NCI-H446 (cell line): ENCODE measurements at places on chromosomes 3 and 15.

DNA sequence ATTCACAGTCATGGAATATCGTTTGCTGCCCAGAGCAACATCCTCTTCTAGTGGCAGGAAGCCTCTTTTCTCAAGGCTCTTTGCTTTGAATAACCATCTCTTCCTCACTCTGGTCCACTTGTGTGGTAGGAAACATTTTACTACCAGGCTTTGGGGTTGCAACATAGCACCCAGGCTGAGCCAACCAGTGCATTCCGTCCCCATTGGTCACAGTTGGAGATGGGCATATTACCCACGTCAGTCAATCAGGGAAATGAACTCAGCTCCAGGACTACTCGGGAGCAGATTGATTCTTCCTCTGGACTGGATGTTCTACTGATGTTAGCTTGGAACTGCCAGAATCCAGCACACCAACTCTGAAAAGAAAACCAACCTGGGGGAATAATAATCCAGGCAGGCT is 4.2 kb upstream of the PEX5L start:
- DNase-seq, result no peak

GRCh38 chr3:150414258-150414657 is 6.2 kb downstream of the TSC22D2 start:
- DNase-seq, result peak; percentile 67

- DNase-seq, result peak; percentile 83
These were observed 144.1 kb downstream of the FEZF2 start for GRCh38 chr3:62229211-62229610.

DNA sequence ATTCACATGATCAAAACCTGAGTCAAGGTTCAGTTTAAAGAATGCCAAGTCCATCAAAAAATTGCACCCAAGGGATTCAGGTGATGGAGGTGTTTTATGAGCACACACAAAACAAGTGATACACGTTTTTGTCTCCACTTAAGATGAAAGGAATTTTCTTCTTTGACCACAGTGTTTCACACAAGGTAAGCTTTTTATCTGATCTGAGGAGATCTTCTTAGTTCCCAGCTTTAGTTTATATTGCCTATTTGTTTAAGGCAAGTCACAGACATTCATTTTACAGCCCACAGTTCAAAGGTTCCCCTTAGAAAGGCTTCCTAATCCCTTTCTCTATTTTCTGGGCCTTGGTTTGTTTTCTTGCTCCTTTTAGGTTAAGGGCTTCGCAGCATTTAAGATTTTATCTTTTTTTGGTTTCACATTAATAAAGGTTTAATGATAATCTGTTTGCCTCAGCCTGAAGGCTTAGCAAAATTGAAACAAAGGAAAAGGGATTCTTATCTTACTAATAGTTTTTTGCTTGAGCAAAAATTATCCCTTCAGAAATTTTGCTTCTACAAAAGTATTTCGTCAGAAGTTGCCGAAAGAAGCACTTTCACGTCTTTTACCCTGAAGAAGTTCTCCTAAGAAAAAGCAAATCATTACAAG is 420.5 kb upstream of the NAALADL2 start:
- DNase-seq, result no peak

GRCh38 chr3:64648927-64649906 is 38.6 kb downstream of the ADAMTS9 start:
- DNase-seq, result no peak

- DNase-seq, result no peak
These were observed 40.6 kb upstream of the BOC start for GRCh38 chr3:113170771-113171170.

- no peak for DNase-seq
These were observed 1.8 kb upstream of the TGFBR2 start for GRCh38 chr3:30604558-30604957.

- no peak for DNase-seq
These were observed 313.0 kb upstream of the COL8A1 start for GRCh38 chr3:99325402-99325801.

GRCh38 chr3:8756671-8757070 is 12.7 kb downstream of the OXTR start:
- no peak for DNase-seq

DNA sequence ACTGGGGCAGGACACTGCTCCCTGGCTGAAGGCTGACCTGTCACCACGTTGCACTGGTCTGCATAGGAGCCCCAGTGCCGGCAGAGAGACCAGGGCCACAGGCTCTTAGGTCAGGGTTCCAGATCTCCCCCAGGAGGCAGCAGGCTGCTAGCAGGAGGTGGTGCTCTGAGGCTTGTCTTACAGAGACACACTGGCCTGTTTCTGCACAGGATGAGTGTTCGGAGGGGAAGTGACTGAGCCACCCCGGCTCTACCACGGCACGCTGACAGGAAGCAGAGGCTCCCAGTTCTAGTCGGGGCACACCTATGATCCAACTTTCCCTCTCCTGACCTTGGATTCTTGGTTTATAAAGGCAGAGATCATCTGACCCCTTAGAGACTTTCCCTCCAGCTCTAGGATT is 8.6 kb downstream of the FBXL22 start:
- DNase-seq, result no peak

- DNase-seq, result no peak
These were observed 43.6 kb downstream of the C3orf20 start for GRCh38 chr3:14718539-14718938.

- no peak for DNase-seq
These were observed 163.2 kb downstream of the MAGI1 start for GRCh38 chr3:65875393-65876027.

DNA sequence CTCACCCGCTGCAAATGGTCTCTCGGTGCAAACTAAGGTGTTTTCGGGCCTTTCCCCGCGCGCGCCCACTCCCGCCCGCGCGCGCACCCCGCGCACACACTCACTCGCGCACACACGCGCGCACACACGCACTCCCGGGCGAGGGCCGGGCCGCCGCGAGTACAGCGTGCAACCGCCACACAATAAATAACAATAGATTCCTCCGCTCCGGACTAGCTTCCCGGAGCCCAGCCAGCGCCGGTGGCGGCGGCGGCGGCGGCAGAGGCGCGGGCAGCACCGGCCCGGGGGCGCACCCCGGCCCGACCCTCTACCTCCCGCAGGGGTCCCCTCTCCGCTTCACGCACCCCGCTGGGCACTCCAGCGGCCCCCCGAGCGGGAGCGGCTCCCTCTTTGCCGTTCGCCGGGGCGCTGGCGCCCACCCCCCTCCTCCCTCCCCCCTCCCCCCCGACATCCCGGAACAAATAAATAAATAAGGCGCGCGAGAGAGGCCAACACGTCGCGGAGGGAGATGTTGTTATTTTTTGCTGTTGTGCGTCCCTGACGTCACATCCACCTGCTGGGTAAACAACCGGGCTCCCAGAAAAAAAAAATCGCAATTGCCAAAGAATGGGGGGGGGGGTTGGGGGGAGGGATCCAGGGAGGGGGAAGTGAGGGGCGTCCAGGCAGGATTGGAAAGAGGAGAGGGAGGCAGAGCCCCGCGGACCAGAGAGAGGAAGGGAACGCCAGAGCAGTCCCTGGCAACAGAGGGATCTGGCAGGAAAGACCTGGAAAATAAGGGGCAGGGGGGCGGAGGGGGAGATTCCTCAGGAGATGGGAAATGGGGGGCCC is at the start of gene FOXP1:
FOXP1 (minus strand) TSS at position 163 of the 828 bp plus-strand sequence. CDS start 385,347 bp downstream, outside the sequence.
- no peak for DNase-seq

GRCh38 chr3:13496879-13497278 is 16.8 kb downstream of the HDAC11 start:
- DNase-seq, result no peak

DNA sequence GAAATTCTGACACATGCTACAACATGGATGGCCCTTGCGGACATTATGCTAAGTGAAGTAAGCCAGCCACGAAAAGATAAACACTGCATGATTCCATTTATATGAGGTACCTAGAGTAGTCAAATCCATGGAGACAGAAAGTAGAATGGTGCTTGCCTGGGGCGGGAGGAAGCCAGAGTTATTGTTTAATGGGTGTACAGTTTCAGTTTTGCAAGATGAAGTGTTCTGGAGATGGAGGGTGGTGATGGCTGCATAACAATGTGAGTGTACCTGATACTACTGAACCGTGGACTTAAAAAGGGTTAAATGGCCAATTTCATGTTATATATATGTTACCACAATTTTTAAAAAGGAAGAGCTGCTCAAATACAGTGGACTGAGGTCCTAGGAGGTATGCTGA is 66.9 kb downstream of the SEMA5B start:
- DNase-seq, result no peak

DNA sequence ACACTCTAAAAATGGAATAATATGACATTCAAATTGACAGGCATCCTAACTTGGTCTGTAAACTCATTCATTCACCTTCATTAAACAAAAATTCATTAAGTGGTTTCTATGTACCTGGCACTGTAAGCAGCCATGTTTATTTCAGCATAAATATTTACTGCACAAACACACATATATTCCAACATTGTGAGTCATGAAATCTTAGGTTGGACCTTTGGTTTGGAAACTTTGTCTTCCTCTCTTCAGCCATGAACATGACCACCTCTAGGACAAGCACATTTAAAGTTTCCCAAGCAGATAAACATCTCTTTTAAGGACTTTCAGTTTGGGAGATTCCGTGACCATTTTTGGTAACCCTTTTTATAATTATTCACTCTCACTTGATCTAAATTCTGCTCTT is 131.8 kb downstream of the TPRG1 start:
- DNase-seq, result no peak

GRCh38 chr3:188240189-188240981 is 86.4 kb downstream of the LPP start:
- DNase-seq, result no peak

DNA sequence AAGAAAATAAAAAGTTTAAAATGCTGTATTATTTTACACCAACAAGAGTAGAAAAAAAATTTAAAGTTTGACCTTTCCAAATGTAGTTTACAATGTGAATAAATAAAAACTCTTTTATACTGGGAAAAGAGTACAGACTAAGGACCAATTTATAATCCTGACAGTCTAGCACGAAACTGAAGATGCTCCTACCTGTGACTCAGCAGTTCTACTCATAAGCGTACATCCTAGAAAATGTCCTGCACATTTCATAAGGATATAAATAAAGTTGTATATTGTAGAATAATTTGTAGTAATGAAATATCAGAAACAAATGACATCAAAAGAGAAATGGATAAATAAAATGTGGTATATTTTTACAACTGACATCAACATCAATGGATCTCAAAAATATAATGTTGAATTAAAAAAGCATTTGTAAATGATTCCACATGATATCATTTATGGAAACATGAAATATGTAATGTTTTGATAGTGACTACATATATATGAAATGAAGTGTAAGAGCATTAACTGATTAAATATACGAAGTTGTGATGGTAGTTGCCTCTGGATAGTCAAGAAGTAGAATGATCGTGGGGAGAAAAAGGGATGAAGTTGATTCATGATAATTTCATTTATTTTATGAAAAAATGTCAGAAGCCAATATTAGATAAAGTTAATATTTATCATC is 161.3 kb upstream of the CBLB start:
- DNase-seq, result no peak

DNA sequence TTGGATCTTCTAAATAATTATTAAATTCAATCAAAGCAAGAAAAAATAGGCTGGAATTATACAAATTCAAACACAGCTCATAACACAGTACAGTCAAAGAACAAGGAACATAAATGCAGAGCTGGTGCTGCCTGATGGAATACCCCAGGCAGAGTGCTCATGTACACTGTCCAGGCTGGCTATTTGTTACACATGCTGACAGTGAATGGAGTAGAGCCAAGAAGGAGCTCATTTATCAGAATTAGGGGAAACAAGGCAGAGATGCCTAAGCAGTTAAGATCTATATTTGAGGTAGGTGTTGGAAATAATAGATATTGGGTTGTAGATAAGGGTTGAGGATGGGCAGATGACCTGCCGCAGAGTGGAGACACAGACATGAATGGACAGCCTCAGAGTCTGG is 788.2 kb upstream of the ARPP21 start:
- DNase-seq, result no peak

- no peak for DNase-seq
These were observed 222.8 kb upstream of the UBE2E2 start for GRCh38 chr3:22980346-22980745.

GRCh38 chr3:18466136-18466535 is 41.0 kb upstream of the SATB1 start:
- DNase-seq, result no peak

DNA sequence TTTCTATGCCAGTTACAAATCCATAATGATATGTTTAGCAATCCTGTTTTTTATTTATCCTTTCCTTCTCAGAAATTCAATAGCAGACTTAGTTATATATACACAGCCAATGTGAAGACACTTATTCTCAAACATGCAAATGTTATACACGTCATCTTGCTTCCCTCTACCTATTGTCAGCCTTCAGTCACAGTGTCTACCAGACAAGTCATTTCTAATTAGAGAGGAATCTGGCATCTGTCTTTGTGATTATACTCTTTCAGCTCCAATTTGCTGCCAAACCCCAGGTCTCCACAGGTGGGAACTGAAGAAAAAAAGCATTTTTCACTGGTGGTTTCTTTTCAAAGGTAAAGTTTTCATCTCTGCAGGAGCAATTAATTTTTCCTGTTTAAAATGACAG is 793.1 kb downstream of the AGBL1 start:
- DNase-seq, result no peak

DNA sequence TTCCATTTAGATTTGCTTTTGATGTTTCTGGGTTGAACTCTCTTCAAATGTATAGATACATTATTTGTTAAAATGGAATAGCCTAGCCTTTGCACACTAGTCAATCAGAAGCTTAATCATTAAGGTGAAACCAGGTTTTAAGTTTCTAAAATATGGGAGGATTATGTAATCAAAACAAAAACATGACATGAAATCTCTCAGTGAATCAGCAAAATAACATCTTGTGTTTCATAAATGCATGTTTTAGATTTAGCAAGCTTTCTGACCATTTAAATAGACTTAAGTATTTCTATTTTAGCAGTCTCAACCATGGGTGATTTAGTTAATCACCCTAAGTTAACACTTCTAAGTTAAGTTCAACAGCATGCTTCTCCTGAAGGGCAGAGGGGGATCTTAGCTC is 11.3 kb downstream of the GTF2E1 start:
- no peak for DNase-seq

- no peak for DNase-seq
These were observed 7.9 kb downstream of the NBEAL2 start for GRCh38 chr3:46987319-46987742.

DNA sequence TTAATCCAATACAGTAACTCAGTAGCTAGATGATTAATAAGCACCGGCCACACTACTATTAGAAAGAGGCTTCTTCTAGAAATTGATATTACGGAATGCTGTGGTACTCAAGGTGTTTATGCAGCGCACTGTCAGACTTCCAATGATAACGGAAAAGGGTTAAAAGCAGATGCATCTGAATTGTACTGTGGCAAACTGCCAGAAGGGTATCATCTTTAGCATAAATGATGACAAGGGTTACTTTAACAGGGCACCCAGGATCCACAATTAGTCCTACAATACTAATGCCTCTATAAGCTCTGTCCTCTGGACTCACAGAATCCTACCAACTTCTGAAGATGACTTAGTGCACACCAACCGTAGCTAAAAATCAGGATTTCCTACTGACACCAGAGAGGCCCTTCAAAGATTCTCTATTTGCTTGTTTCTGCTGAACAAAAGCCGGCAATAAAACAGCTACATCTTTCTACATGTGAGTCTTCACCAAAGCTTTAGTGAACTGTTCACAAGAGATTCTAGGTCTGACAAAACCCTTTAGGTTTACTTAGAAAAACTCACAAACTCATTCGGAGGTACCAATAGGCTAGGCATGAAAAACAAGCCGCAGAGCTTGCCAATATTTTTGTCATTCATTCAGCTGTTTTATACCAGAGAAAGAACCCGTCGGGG is 7.1 kb downstream of the SATB1 start:
- no peak for DNase-seq
